CMK (cell line): ENCODE measurements at places on chromosomes 13 and 19.

GRCh38 chr19:5078182-5078581, 109.3 kb downstream of the KDM4B start:
- no peak for DNase-seq

- DNase-seq: no peak
Measured at GRCh38 chr13:89113744-89114143, 1442.6 kb downstream of the SLITRK5 start.

- no peak for DNase-seq
Measured at GRCh38 chr13:72430923-72431322, 296.5 kb downstream of the MZT1 start.

GRCh38 chr13:112450118-112450903, 74.2 kb downstream of the SPACA7 start:
- DNase-seq: no peak

- DNase-seq: no peak
Measured at GRCh38 chr19:7494416-7495098, 5.7 kb upstream of the PEX11G start.

- no peak for DNase-seq
Measured at GRCh38 chr19:44718441-44719261, 19.7 kb downstream of the CEACAM16 start.

GRCh38 chr19:48970923-48971395, 5.8 kb downstream of the FTL start:
- peak; percentile 88 for DNase-seq

GRCh38 chr19:18090545-18091216, 3.9 kb upstream of the IL12RB1 start:
- no peak for DNase-seq

- no peak for DNase-seq
Measured at GRCh38 chr19:28705008-28705407, 507.9 kb downstream of the UQCRFS1 start.

- DNase-seq: no peak
Measured at GRCh38 chr19:47107202-47107952, 6.2 kb downstream of the ZC3H4 start.

DNA sequence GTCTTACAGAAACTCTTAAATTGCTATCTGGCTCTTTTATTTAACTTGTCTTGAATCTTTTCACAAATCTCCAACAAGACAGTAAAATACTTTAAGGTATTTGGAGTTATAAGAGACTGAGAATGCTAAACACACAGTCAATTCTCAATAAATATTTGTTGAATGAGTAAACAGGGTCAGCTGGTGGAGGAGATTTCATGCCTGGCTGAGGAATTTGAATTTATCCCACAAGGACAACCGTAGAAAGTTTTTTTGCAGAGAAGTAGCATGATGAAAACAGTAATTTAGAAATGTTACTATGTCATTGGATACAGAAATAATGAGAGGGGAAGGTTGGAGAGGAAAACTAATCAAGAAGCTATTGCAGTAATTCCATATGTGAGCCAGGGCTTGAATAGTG, 1223.7 kb downstream of the PCDH17 start:
- DNase-seq: no peak

GRCh38 chr13:110318920-110319319, 11.8 kb downstream of the COL4A2 start:
- no peak for DNase-seq

GRCh38 chr19:38133319-38133718, 90.7 kb downstream of the DPF1 start:
- DNase-seq: no peak

- DNase-seq: no peak
Measured at GRCh38 chr19:3084943-3085342, 9.2 kb upstream of the GNA11 start.

DNA sequence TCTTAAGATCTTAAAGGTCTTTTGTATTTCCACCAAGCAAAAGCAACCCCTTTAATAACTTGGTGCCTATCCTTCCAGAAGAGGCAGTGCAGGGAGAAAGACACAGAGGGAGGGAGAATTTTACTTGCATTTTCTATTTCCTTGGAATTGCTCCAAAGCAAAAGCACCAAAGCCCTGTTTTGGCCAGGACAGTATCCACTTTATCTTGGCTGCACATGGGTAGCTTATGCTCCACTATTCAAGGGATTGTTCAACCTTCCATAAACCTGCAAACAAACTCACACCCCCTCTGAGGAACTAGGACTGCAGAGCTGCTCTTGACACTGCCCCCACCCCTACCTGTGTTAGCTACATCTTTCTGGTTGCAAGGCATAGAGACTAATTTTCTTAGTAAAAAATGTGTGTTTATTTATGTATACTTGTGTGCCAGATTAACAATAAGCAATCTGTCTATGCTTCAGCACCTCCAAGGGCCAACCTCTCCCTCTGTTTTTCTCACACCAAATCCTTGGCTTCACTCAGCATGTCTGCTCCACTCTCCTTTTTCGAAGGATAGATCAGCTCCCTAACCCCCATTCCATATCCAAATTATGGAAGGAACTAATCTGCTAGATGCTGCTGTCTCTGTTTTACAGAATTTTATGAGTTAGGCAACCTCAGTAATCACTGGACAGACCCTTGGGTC, 68.1 kb upstream of the KLF12 start:
- no peak for DNase-seq

- no peak for DNase-seq
Measured at GRCh38 chr19:1315470-1316166, 29.9 kb downstream of the EFNA2 start.

GRCh38 chr13:38658906-38659305, 28.0 kb upstream of the FREM2 start:
- no peak for DNase-seq

DNA sequence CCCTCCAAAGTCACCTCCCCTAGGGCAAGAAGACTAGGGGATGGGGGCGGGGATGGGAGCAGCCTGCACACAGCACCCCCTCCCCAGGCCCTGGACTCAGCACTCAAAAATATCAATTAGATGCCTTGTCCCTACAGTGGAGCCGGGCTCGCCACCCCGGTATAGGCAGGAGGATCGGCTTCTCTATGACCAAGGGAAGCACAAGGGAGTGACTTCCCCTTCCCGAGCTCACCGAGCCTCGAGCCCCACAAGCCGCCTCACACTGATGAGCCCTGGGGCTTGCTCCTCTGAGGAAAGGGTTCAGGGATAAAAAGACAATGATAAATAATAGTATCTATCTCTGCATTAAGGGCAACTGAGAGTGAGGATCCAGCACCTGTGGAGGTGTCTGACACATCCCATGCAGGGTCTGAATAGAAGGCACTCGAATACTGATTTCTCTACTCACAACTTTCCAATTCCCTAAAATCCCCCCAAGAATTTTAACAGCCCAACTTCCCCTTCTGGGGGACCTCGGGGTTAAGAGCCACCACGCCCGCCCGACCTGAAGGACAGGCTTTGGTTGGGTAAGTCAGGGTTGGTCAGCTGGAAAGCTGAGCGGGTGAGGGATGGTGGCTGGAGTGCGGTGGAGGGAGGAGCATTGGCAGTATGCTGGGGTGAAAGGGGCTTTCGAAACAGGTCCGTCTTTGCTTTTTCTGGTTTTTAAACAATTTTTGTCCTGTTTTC, 51.3 kb downstream of the STK24 start:
- DNase-seq: no peak

GRCh38 chr19:51706296-51706695, 13.2 kb downstream of the SPACA6 start:
- DNase-seq: no peak

DNA sequence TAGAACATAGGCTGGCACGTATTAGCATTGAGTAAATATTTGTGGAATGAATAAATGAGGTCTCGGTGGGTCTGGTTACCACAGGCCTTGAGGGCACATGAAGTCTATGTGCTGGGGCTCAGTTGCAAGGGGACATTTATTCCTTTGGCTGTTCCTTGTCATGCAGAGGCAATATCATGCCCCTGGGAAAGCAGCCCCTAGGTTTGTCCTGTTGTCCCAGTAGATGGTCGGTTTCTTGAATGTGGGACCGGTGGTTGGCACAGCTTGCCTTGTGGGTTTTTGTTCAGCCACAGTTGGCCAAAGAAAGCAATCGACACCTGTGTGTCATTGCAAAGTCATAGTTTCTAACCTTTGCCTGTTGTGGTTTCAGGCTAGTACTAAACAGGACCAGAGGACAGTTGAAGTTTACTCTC, 24.7 kb upstream of the GPR183 start:
- DNase-seq: no peak

DNA sequence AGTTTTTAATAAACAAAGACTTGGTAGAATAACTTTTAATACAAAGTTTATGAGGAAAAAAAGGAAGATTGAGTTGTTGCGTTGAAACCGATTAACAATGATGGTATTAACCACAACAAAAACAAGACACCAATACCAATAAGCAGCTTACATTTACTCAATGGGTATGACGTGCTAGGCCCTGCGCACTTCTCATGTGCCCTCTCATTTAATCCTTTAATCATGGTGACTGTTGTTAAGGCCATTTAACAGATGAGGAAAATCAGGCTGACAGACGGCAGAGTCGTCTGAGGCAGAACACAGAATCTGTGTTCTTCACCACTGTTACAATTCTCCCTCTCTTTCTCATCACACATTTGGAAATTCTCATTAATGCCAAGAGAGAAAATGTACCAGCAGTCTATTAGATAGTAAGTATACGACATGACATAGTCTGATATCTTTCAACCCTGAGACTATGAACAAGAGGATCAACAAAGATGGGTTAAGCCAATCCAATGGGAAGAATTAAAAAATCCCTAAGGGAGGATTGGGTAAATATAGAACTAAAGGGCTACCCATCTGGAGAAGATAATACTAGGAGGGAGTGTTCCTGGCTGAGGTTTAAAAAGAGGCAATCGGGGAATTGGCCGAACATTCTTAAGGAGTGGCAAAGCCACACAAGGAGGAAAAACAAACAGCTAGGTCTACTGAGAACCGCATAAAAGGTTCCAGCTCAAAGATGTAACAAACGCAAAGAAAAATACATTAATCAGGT, 54.0 kb downstream of the DOCK9 start:
- no peak for DNase-seq

DNA sequence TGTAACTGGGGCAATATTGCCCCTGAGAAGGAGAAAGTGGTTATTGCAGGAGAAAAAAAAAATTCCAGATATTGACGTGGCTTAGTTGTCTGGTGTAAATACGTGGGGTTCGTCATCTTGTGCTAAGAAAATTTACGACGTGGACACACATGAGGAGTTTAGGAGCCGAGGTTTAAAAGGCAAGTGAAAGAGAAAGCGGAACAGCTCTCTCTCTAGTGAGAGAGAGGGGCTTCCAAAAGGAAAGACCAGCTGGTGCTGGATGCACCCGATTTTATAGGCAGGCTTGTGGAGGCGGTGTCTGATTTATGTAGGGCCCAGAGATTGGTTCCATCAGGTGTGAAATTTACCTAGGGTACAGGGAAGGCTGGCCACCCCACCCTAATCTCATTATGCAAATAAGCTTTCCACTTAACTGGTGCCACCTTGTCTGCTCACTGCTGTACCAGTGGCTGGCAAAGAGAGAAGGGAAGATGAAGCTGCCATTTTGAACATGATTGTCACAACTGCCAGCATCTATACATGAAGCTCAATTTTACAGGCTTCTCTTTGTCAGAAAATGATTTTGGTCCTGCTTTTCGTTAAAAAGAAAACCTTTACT, 845.1 kb downstream of the DACH1 start:
- DNase-seq: no peak

- no peak for DNase-seq
Measured at GRCh38 chr13:106212386-106213010, 323.0 kb downstream of the EFNB2 start.

- peak; percentile 75 for DNase-seq
Measured at GRCh38 chr19:46990991-46991676, 28.5 kb upstream of the NPAS1 start.

GRCh38 chr13:95929430-95929829, 123.8 kb downstream of the UGGT2 start:
- DNase-seq: no peak

GRCh38 chr13:89584058-89584620, 1763.3 kb upstream of the MIR17HG start:
- DNase-seq: no peak

DNA sequence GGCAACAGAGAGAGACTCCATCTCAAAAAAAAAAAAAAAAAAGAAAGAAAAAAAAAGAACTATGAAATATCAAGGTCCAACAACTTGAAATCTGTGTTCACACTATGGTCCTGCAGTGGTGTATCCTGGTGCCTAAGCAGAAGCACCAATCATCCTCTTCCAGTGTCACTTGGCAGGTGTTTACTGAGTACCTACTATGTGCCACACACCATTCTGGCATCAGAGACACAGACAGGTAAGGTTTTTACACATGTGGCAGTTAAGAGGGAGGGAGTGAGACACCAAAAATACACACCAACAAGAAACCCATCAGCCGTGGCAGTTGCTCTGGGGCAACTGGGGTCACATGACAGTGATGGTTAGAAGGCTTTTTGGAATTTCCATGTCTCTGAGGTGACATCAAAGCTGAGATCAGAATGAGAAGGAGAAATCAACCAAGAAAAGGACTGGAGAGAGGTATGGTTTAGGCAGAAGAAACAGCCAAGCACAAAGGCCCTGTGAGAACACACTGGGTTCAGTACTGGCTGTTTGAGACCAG, 17.6 kb downstream of the PBX4 start:
- DNase-seq: no peak

DNA sequence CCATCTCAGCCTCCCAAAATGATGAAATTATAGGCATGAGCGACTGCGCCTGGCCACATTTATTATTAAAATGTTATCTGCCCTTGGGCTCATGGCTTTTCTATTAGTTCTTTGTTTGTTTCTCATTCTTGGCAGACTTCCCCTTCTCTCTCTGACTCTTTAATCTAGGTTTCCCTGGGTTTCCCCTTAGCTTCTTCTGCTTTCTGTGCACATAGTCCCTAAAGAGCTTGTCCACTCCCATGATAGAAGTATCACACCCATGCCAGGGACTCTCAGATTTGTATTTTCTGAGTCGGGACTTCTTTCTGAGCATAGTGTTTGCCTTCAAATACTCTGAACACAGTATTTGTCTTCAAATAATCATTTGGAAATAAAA, 38.6 kb upstream of the ITM2B start:
- peak; percentile 29 for DNase-seq

DNA sequence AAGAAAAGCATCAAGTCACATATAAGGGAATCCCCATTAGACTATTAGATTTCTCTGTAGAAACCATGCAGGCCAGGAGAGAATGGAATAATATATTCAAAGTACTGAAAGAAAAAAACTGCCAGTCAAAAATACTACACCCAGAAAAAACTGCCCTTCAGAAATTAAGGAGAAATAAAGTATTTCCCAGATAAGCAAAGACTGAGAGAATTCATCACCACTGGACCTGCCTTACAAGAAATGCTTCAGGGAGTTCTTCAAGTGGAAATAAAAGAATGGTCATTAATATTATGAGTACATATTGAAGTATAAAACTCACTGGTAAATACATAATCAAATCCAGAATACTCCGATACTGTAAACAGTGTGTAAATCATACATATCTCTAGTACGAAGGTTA, 35.9 kb downstream of the VWA8 start:
- DNase-seq: no peak

DNA sequence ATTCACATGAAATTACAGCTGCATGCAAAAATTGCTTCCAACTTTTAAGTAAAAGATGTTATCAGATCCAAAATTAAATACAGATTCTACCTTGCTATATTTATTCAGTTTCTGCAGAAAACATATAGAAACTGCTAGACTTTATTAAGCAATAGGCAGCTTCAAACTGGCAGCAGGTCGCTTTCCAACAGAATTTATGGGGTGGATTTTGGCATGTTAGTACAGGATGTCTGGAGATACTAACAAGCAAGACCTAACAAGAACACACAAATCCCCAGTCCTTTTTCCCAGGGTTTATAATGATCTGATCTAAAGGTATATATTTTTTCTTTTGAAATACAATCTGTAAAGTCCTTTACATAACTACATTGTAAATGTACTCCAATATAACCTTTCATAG, 27.5 kb downstream of the TBC1D4 start:
- DNase-seq: no peak

GRCh38 chr19:31340042-31341025, 8.9 kb downstream of the TSHZ3 start:
- no peak for DNase-seq
